Stimulated activated CD4-positive, alpha-beta T cell treated with anti-CD3 and anti-CD28 coated beads, Interleukin-4, amount 100 ng/mL, for 4 hours (primary cell): ENCODE measurements at places on chromosomes 2 and 18.

- DNase-seq, result no peak
Measured at GRCh38 chr18:79426376-79427300, 30.9 kb downstream of the NFATC1 start.

DNA sequence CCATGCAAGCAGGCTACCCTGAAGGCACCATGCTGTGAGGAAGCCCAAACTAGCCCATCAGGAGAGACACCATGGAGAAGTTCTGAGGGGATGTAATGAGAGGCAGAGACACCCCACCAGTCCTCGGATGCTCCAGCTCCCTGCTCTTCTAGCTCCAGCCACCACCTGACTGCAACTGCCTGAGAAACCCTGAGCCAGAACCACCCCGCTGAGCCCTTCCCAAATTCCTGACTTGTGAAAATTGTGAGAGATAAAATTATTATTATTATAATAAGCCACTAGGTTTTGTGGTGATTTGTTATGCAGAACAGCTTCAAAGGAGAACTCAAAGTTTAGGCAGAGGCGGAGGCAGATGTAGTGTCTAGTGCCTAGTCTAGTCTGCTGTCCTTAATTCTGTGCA, 67.1 kb upstream of the HK2 start:
- DNase-seq, result no peak

DNA sequence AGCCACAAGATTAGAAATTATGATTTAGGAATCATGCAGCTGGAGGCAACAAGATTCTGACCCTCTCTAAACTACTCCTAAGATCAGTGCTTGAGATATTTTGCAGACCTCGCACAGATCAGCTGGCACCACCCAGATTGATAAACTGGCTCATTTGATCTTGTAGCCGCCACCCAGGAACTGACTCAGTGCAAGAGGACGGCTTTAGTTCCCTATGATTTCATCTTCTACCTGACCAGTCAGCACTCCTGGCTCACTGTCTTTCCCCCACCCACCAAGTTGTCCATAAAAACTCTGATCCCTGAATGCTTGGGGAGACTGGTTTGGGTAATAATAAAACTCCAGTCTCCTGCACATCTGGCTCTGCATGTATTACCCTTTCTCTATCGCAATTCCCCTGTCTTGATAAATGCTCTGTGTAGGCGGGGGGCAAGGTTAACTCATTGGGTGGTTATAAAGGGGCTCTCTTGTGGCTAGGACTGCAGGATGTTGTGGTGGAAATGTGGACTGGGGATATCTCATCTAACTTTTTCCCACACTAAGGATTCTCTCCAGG, 96.1 kb downstream of the ARL6IP6 start:
- DNase-seq, result no peak

GRCh38 chr2:144166743-144167142, 353.2 kb downstream of the ZEB2 start:
- DNase-seq, result no peak

- DNase-seq, result no peak
Measured at GRCh38 chr2:42185220-42185921, 16.2 kb downstream of the EML4 start.

DNA sequence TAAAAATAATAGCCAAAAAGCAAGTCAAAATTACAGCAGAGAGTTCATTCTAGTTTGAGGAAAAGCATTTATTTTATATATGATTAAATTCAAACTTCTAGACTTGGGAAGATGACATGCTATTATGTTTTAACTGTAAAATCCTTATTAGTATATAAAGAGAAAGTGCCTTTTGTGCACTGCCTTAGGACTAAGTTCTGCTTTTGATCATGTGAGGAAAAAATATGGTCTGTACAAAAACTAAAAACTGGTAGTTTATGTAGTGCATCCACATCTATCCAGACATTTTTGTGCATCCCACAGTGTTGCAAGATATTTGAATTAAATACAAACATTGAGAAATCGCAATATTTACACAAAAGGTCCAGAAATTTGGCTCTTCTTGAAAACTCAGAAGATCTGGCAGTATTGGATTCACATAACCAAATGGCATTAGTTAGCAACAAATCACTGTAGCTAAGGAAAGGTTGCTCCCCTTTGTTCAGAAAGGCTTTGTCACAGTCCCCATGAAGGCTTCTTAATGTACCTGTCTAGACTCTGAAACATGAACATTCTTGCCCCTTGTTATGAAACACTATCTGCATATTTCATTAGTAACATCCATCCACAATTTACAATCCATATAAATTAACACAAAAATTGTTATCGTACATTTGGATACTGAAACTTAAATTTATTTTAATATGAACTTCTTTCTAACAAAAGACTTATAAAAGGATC, 2.2 kb downstream of the MMADHC start:
- DNase-seq, result no peak

- DNase-seq, result no peak
Measured at GRCh38 chr2:219025637-219026585, 15.4 kb downstream of the CFAP65 start.

DNA sequence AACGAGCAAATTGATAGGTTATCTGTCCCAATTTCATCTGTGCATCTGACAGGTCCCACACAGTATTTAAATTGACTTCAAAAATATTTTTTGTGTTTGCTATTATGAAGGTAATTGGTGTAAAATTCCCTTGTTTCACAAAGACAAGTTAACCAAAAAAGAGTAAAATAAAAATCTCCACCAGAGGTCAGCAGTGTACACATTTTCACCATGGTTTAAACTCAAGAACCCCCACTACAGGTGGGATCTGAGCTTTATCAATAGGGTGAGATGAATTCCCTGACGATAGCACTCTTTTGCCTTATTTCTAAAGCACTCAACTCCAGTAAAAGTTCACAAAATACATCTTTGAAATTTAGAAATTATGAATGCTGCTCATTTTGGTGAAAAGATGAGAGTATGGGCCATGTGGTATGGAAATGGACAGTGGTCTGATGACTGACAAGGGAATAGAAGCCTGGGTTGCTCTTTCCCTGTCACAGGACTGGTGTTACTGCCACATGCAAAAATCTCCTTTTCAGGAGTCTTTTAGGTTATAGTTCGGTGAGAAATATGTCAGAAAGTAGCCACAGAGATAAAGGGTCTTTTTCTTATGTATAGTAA, 68.0 kb downstream of the SERPINB8 start:
- no peak for DNase-seq

DNA sequence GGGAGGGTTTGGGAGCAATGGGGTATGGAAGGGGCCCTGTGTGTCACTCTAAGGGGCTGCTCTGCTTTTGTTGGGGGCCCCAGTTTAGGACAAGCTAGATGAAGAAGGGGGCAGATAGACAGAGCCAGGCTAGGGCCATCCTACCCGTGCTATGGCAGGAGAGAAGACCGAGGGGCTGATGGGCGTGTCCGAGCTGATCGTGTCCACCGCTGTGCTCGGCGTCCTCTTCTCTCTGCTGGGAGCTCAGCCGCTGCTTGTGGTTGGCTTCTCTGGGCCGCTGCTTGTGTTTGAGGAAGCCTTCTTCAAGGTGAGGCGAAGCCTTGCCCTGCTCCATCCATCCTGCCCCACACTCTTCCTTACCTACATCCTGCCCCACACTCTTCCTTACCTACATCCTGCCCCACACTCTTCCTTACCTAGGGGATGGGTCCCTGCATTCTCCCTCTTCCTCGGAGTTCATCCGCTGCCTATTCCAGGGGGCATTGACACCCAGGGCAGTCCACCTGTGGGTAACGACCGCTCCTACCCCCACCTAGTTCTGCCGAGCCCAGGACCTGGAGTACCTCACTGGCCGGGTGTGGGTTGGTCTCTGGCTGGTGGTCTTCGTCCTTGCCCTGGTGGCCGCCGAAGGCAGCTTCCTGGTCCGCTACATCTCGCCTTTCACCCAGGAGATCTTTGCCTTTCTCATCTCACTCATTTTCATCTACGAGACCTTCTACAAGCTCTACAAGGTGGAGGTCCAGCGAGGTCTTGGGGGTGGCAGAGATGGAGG, 8.9 kb downstream of the SLC4A3 start:
- DNase-seq, result no peak

GRCh38 chr2:62296034-62296831, 100.3 kb downstream of the B3GNT2 start:
- no peak for DNase-seq

DNA sequence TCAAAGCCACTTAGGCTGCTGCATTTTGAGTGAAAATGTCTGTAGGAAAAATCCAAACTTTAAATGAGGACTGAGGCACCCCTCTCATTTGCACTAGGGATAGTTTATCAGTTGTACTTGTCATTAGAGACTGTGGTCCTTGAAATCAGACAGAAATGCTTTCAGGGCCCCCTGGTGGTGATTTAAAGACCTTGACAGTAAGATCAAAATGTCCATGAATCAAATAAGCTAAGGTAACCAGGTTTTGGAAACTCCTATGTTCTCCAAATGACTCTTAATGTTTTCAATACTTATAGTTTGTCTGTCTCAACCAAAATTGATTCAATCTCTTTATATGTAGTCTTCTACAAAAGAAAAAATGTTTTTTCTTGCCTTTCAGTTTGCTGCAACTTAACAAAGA, 28.8 kb upstream of the DDX18 start:
- DNase-seq, result peak; percentile 7

DNA sequence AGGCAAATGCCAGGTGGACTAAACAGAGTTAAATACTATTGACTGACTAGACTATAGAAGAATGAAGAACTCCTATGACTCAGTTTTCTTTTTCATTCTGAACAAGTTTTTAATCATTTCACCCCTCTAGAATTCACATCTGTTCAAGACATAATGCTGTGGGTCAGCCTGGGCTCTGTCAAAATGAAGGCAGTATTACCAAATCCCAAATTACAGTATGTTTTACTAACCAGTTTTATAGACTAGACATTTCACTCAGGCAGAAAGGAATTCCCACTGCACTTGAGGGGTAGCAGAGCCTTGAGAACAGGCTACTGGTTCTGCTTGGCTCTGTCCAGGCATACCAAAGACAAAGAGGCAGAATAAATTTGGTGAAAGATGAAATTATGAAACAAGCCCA, 511.7 kb downstream of the EPHA4 start:
- no peak for DNase-seq

DNA sequence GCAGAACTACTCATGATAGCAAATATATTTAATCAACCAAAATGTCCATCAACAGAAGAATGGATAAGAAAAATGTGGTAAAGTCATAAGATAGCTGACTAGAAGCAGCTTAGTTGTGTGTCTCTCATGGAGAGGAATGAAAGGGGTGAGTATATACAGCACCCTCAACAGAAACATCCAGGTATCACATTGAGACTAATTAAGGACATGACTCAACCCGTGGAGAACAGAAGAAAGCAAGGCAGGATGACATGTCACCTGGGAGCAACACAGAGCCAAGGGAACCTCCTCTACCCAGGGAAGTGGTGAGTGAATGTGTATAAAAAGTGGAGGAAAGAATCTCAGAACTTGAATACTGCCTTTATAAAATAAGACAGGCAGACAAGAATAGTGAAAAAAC, 1695.0 kb upstream of the CELF4 start:
- DNase-seq, result no peak

DNA sequence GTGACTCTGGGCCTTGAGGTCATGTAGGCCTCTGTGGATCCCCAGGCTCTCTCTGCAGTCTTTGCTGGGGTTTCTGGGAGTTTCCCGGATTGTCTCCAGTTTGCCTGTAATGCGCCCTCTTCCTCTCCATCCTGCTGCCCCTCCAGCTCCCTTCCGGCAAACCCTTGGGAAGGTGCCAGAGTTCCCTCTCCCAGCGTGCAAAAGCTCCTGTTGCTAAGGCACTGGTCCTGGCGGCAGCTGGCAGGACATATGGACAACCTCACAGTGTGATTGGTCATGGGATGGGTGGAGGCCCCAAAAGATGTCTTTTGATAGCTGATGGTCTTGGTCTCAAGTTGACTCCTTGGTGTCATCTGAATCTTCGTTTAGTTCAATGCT, 320.1 kb downstream of the CYP26B1 start:
- no peak for DNase-seq

- DNase-seq, result no peak
Measured at GRCh38 chr2:154587739-154588138, 110.8 kb upstream of the KCNJ3 start.

DNA sequence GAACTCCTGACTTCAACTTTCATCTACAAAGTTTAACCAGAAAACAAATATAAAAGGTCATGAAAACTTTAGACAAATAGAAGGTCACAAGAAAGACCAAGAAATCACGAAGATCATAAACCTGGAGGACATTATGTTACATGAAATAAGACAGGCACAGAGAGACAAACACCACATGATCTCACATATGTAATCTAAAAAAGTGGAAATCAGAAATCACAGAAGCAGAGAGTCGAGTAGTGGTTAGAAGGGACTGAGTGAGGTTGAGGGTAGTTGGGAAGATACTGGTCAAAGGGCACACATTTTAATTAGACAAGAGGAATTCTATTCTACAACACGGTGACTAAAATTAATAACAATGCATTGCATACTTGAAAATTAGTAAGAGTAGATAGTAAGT, 1.4 kb downstream of the GCFC2 start:
- no peak for DNase-seq

- no peak for DNase-seq
Measured at GRCh38 chr2:106825161-106825560, 60.8 kb downstream of the ST6GAL2 start.

DNA sequence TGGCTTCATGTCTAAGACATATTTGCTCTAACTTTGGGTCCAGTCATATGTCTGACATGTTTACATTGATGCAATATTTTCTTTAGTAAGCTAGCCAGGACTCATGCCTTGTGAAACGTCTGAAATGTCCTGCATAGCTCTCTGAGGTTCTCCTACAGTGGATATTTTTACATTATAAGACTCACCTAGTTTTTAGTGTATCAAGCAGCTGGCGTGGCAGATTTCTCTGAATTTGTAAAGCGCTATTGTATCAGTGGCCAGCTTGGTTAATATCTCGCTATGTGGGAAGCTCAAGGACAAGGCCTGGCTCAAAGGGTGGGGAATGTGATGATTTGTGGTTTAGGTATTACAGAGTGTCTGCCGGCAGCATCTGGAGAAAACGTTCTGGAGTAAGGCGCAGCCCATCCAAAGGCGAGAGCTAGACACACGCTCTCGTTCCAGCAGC, 164.3 kb downstream of the LTBP1 start:
- no peak for DNase-seq

GRCh38 chr2:164613321-164613982, 7.8 kb downstream of the GRB14 start:
- no peak for DNase-seq
